ENCODE measurements at places on chromosomes 12 and 14.

- DNase-seq = no peak
Measured at GRCh38 chr12:122159882-122160281, 14.1 kb downstream of the IL31 start.

GRCh38 chr12:95820096-95820703 lies 29.6 kb upstream of the NTN4 start:
- no peak for DNase-seq

DNA sequence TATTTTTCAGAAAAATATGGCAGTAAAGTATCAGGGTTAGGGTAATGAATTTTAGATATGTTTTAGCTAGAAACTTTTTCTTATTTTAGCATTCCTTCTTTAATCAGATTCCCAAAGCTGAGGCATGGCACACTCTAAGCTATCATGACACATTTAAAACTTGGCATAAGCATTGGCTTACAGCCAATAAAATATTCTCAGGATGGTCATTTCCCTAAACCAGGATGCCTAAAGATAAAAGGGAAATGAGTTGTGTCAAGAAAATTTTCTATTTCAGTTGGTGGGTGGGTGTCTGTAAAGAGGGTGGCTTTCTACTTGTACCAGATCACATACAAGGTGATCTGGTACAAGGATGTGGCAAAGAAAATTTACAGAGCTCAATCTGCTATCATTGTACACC lies 47.8 kb downstream of the PEBP1 start:
- no peak for DNase-seq

DNA sequence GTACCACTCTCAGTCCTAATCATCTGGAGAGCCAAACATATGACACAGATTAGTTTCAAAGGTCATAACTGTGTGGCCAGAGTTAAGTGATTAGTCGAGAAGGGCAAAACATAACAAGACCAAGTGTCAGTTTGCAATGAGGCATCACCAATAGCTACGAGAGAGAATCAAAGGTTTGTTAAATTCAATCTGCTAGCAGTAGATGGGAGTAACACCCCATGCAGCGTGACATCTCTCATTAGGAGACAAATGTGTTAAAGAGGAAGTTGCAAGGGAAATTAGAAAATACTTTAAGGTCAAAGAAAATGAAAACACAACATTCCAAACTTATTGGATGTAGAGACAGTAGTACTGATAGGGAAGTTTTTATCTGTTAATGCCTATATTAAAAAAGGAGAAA lies 135.7 kb upstream of the SYT10 start:
- DNase-seq = no peak

GRCh38 chr14:104290058-104290667 lies 151.8 kb downstream of the KIF26A start:
- DNase-seq = no peak

GRCh38 chr14:33940561-33941011 lies 10.3 kb downstream of the EGLN3 start:
- no peak for DNase-seq

GRCh38 chr12:58502226-58502625 lies 418.1 kb downstream of the LRIG3 start:
- no peak for DNase-seq

GRCh38 chr12:2169489-2169888 lies 116.7 kb downstream of the CACNA1C start:
- DNase-seq = no peak

GRCh38 chr12:76747245-76747644 lies 16.7 kb upstream of the ZDHHC17 start:
- DNase-seq = no peak

DNA sequence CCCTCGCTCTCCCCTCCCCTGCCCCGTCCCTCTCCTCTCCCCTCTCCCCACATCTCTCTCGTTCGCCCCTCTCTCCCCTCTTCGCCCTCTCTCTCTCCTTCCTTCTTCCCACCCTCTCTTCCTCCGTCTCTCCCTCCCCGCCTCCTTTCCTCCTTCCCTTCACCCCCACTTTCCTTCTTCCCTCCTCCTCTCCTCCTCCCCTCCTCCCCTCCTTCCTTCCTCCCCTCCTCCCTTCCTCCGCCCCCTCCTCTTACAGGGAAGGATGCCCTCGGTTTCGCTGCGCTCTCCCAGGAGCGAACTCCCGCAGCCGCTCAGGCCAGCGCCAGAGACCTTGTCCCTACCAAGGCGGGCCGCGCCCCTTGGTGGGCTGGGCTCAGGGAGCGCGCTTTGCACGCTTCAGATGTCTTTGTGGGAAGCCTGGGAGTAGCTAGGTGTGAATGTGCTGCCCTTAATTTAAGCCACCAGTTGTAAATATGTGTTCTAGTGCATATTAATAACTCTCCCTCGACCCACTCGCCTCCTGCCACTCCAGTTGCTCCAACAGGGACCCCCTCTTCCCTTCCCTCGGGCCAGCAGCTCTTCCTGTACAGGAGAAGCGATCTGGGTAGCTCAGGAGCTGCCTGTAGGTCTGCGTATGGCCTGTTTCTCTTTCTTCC lies 13.3 kb upstream of the MAP3K9 start:
- DNase-seq = no peak

GRCh38 chr12:115004470-115005146 lies 320.6 kb upstream of the TBX3 start:
- DNase-seq = no peak

- no peak for DNase-seq
Measured at GRCh38 chr14:95585953-95586620, 51.2 kb downstream of the GLRX5 start.

Data from stimulated activated CD8-positive, alpha-beta memory T cell treated with anti-CD3 and anti-CD28 coated beads, Interleukin-4, amount 100 ng/mL, for 24 hours (primary cell).